Activated CD8-positive, alpha-beta memory T cell treated with anti-CD3 and anti-CD28 coated beads, Interleukin-2, amount 10 ng/mL, durations not matched to agents 7 days and 5 days (primary cell): ENCODE measurements at places on chromosomes 7 and 10. TPM values are rescaled to one million over a fixed set of nuclear protein-coding genes. Genes with fewer than 3 reads are reported as not detected.

DNA sequence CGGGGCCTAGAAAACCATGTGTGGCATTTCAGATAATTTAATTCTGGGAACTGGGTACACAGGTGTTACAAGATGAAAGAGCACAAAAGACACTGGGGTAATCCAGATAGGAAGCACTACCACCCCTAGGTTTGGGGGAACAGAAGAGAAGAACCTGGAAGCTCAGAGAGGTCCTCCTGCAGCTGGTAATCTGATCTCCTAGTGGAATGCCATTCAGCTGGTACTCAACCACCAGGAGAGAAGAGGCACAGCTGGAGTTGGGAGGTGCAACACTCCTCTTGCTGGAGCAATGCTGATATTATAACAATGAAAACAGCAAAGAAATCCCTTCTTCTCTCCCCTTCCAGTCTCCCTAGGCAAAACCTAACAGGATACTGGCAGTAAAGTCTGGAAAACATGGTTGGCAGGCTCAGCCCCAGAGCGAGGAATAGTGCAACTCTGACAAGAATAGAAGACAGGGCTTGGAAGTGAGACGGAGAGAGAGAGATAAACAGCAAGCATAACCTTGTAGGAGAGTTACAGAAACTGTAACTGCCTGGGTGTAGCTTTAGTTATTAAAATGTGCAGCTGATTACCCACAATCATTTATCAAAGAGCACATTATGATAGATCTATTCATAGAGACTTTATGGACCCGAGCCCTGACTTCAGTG lies 35.0 kb downstream of the NRF1 start:
- no peaks in the 10 kb centered on the region for H3K27me3 ChIP-seq
- H3K27ac ChIP-seq: no peak overlapping the region
- H3K4me1 ChIP-seq: peaks cover 17% of the 10 kb centered on the region
- DNase-seq: no peak
- H3K4me3 ChIP-seq: no peak overlapping the region

DNA sequence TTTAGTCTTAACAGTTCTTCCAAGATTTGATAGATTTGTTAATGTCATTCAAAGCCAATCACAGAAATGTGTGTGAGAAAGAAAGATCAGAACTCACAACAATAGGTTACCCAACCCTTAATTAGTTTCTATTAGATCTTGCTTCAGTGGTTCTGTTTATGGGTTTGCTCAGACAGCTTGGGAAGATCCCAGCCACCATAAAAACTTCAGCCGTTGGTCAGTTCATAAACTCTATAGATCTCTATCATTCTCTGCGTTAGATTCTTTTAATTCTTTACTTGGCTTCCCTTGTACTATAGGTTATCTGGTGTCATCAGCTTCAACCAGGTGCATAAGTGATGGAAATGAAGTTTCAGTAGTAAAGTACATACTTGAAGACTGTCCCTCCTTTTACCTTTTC lies 54.4 kb downstream of the ZNF277 start:
- no peak overlapping the region for H3K4me3 ChIP-seq
- no peaks in the 10 kb centered on the region for H3K36me3 ChIP-seq
- H3K27me3 ChIP-seq: no peaks in the 10 kb centered on the region
- no peak overlapping the region for H3K27ac ChIP-seq

GRCh38 chr10:82969405-82969804 lies 1094.4 kb downstream of the NRG3 start:
- H3K4me1 ChIP-seq: no peaks in the 10 kb centered on the region
- H3K27me3 ChIP-seq: no peaks in the 10 kb centered on the region
- no peaks in the 10 kb centered on the region for H3K36me3 ChIP-seq
- no peak for DNase-seq
- no peak overlapping the region for H3K4me3 ChIP-seq
- no peak overlapping the region for H3K27ac ChIP-seq

GRCh38 chr7:137001041-137001440 lies 132.6 kb downstream of the CHRM2 start:
- H3K4me1 ChIP-seq: no peaks in the 10 kb centered on the region
- no peak for DNase-seq
- no peaks in the 10 kb centered on the region for H3K36me3 ChIP-seq
- H3K27me3 ChIP-seq: no peaks in the 10 kb centered on the region

GRCh38 chr7:152527610-152528032 lies 91.8 kb upstream of the KMT2C start:
- H3K27me3 ChIP-seq: no peaks in the 10 kb centered on the region
- no peaks in the 10 kb centered on the region for H3K36me3 ChIP-seq
- no peak overlapping the region for H3K4me3 ChIP-seq
- H3K4me1 ChIP-seq: no peaks in the 10 kb centered on the region

GRCh38 chr10:4434516-4435071 lies 391.4 kb upstream of the AKR1E2 start:
- no peak for DNase-seq
- peaks cover 3% of the 10 kb centered on the region for H3K27me3 ChIP-seq
- no peaks in the 10 kb centered on the region for H3K36me3 ChIP-seq

DNA sequence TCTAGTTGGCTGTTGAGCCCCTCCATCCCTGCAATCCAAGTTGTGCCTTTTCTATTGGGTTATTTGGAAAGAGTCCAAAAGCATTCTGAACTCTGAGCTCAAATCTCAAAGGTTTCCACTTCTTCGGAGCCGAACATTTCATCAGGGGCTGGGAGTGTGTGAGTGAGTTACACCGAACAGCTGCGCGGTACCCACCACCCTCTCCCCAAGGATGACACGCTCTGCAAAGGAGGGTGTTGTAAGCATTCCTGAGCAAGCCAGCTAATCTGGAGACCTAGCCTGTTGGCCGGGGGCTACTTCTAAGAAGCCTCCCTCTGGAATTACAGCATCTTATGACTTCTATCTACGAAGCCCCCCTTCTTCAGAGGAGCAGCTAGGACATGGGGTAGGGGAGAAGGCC lies 270.5 kb downstream of the CREB5 start:
- H3K36me3 ChIP-seq: no peaks in the 10 kb centered on the region
- H3K4me1 ChIP-seq: no peaks in the 10 kb centered on the region
- no peak for DNase-seq
- H3K27ac ChIP-seq: no peak overlapping the region
- no peak overlapping the region for H3K4me3 ChIP-seq

DNA sequence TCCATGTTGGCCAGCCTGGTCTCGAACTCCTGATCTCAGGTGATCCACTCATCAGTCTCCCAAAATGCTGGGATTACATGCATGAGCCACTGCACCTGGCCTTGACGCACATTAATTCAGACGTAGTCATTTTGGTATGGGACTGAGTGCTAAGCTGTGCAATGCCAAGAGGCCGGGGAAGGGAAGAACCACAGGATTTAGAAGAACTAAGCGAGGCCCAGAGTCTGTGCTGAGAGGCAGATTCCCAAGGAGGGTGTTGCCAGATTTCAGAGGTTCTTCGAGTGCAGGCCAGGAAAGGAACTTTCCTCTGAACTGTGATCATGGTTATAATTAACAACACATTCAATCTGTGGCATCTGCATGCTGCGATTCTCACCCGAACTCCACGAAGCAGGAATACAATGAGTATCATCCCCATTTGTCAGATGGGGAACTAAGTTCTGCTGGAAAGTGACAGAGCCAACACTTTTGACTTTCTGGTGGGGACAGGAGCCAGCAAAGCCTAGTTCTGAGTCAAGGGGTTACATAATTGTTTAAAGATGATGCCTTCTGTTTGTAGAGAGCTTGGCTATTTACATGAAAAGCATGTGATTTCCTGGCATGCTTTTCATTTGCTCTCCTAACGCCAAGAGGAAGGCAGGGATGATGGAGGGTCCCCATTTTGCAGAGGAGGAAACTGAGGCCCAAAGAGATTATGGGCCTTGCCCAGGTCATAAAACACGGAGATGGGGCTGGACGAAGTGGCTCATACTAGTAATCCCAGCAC lies 6.2 kb upstream of the ZAN start:
- H3K4me3 ChIP-seq: no peak overlapping the region
- H3K27ac ChIP-seq: no peak overlapping the region
- DNase-seq: no peak
- peaks cover 3% of the 10 kb centered on the region for H3K4me1 ChIP-seq

Gene CUZD1
- 2.8 TPM for total RNA-seq

Gene LRRD1
- not detected for total RNA-seq

Gene DKK1
- total RNA-seq: not detected

Gene ZNF438
- total RNA-seq: 4.4 TPM

Gene ELN
- not detected for total RNA-seq

Gene PLEKHS1
- 0.07 TPM for total RNA-seq

Gene EFCAB10
- not detected for total RNA-seq
